ENCODE measurements at places on chromosomes 1 and 21.

GRCh38 chr1:25111706-25112105, 120.6 kb downstream of the SYF2 start:
- no peak for DNase-seq

GRCh38 chr1:22906968-22907367, 65.7 kb downstream of the LACTBL1 start:
- DNase-seq = no peak

GRCh38 chr1:231918239-231919015, 291.8 kb downstream of the DISC1 start:
- DNase-seq = no peak

- no peak for DNase-seq
Measured at GRCh38 chr1:169271098-169271497, 96.5 kb downstream of the NME7 start.

GRCh38 chr21:27646691-27647090, 679.8 kb upstream of the ADAMTS5 start:
- no peak for DNase-seq

GRCh38 chr21:34078915-34079314, 5.5 kb downstream of the MRPS6 start:
- DNase-seq = no peak

- no peak for DNase-seq
Measured at GRCh38 chr1:212728606-212729005, 29.0 kb upstream of the BATF3 start.

DNA sequence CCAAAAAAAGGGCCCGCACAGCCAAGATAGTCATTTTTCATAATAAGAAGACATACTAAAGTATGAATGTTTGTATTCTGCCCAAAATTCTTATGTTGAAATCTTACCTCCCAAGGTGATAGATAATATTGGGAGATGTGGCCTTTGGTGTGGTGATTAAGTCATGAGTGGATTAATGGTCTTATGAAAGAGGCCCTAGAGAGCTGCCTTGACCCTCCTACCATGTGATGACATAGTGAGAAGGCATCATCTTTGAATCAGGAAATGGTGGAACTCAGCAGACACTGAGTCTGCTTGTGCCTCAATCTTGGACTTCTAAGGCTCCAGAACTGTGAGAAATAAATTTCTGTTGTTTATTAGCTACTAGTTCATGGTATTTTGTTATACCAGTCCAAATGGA, 11.8 kb upstream of the RNPC3 start:
- no peak for DNase-seq

- DNase-seq = no peak
Measured at GRCh38 chr1:202698276-202698675, 12.0 kb downstream of the SYT2 start.

GRCh38 chr1:66292944-66293343, 241.0 kb upstream of the SGIP1 start:
- no peak for DNase-seq
